ENCODE measurements at places on chromosomes 13 and 19.

DNA sequence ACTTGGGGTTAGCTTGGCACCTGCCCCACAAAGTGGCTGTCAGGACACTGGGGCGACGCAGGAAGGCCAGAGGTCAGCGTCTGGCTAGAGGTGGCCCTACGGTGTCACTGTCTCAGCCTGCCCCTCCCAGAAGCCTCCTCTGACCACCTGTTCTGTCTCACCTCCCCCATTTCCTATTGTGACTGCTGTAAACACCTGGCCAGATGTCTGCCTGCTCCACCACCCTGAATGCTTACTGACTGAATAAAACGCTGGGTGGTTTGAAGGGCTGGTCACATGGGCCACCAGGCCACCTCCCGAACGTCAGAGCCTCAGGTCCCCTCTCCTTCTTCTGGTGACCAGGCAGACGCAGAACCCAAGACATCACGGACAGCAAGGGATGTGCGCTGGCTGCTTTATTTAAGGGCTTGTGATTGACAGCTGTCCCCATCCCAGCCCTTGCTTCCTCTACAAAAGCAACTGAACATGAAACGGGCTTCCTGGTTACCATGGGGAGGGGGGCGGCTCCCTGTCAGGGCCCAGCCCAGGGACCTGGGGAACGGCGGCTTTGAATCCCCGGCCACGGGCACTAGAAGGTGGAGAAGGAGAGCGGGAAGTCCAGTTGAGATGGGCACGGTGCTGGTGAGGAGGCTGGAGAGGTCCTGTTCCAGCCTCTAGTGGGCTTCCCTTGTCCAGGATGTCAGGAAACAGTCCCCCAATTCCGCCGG lies 6.2 kb downstream of the ELOF1 start:
- DNase-seq = no peak

DNA sequence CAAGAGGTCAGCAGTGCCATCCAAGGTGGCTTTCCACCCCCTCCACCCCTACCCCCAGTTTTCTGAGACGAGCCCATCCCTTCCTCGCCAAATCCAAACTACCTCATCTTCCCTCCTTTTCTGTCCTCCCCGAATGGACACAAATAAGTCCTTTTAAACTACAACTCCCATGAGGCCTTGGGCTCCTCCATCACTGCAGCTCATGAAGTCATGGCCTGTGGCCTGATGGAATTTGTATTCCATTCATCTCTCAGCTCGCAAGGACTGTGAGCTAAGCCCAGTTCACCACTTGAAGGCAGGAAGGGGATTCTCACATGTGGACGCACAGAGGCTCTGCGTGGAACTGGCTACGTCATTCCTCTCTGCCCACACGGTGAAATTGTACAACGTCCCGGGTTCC lies 12.5 kb downstream of the PTPRH start:
- no peak for DNase-seq

DNA sequence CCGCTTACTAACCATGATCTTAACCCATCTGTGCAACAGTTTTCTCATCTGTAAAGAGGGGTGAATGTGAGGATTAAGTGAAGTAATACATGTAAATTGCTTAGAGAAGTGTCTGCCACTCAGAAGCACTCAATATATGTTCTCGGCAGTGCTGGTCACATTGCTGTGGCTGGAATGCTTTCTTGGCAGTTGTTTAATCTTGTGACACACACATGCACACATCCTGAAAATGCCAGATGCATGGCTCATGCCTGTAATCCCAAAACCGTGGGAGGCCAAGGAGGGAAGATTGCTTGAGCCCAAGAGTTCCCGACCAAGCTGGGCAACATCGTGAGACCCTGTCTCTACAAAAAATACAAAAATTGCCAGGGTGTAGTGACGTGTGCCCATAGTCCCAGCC lies 4.9 kb upstream of the DMKN start:
- no peak for DNase-seq

DNA sequence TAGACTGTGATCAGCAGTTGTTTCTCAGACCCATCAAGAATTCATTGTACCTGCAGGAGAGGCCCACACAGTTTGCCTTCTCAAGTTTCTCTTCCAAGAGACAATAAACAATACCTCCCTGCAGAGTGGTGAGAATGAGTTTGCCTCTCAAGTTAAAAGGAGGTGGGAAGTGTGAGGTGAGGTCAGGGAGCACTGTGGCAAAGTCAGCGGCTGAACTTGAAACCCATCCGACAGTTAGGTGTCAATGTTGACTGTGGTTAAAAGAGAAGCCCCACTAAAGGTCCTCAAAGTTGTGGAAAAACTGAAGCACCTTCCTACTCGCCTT lies 72.9 kb upstream of the TSC22D1 start:
- peak; percentile 36 for DNase-seq

DNA sequence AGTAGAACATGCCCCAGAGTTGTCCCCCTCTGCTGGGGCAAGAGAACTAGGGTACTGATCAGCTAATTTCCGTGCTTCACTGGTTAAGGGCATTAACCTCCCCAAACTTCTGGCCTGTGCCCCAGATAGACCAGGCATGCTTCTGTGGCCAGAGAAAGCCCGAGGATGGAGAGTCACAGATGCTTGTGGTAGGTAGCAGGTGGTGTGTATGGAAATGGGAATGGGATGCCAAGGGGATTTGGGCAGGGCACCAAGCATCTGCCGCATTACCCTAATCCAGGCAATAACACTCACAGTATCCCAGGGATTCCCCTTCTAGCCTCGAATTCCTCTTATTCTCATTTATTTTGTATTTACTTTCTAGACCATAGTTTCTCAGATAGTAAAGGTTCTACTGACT lies 124.8 kb upstream of the KLF12 start:
- no peak for DNase-seq

- peak; percentile 73 for DNase-seq
Measured at GRCh38 chr19:14381689-14382474, 638 bp downstream of the ADGRE5 start.

GRCh38 chr13:103866048-103866447 lies 799.8 kb upstream of the SLC10A2 start:
- no peak for DNase-seq

GRCh38 chr13:65613004-65613403 lies 1617.1 kb downstream of the PCDH9 start:
- DNase-seq = no peak
